ENCODE measurements at places on chromosomes 1 and 21.

DNA sequence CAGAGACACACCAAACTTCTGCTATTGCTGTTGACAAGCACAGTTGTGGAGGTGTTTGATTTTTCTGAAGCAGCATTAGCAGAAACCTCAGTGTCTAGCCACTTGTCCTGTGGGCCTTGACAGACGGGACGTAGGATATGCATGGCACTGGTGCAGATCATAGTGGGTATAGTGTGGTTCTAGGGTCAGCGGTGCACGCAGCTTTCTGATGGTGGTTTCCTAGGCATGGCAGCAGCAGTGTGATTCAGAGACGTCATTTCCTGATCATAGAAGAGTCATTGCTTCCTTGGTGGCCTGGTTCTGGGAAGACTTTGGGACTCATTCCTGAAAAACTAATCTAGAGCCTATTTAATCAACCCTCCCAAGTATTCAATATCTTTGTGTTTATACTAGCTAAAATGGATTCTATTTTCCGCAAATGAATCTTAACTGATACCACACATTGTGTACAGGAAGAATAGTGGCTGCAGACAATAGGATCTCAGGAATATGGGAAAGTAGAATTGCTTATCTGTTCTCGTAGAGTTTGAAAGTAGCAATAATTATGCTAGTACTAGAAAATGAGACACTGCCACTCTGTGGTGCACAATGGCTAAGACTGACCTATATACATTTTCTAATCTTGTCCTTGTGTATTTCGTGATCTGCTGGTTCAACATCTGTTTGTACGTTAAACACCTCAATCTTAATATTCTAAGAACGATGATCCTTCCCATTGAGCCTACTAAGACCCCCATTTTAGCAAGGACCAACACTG is 2.8 kb upstream of the USP1 start:
- no peak for DNase-seq

- no peak for DNase-seq
These were observed 387.3 kb downstream of the LMX1A start for GRCh38 chr1:164969253-164969652.

GRCh38 chr1:77200806-77201205 is 18.4 kb downstream of the PIGK start:
- no peak for DNase-seq

DNA sequence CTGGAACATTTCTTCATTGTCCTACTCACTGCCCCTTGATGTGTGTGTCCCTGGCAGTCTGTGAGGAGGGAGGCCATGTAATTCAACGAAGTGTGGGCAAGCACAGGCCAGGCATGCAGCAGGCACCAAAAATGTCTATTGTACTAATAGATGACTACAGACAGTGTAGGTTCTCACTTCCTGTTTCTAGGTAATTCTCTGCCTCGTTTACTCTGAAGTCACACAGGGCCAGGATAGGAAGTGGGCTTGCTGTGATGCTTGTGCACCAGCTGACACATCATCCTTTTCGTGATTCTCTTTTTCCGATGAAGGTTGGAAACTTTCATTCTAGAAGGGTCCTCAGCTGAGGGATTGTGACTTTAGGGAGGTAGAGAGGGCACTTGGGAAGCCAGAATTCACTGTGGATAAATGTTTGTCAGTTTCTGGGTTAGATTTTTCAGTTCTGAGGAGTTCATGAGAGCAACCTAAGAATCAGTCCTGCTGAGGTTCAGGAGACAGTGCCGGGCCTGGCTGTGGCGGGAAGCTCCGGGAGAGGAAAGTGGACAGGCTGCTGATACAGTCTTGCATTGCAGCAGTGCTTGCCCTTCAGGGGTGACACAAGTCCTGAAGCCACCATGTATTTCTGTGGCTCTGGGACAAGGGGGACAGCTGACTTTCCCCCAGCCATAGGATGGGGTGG is 4.3 kb upstream of the CSF1 start:
- no peak for DNase-seq

DNA sequence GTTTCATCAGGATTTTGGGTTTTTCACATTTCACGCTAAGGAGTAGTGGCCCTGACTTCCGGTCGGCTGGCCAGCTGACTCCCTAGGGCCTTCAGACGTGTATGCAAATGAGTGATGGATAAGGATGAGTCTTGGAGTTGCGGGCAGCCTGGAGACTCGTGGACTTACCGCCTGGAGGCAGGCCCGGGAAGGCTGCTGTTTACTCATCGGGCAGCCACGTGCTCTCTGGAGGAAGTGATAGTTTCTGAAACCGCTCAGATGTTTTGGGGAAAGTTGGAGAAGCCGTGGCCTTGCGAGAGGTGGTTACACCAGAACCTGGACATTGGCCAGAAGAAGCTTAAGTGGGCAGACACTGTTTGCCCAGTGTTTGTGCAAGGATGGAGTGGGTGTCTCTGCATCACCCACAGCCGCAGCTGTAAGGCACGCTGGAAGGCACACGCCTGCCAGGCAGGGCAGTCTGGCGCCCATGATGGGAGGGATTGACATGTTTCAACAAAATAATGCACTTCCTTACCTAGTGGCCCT is 23.1 kb upstream of the TNFRSF1B start:
- DNase-seq = no peak

DNA sequence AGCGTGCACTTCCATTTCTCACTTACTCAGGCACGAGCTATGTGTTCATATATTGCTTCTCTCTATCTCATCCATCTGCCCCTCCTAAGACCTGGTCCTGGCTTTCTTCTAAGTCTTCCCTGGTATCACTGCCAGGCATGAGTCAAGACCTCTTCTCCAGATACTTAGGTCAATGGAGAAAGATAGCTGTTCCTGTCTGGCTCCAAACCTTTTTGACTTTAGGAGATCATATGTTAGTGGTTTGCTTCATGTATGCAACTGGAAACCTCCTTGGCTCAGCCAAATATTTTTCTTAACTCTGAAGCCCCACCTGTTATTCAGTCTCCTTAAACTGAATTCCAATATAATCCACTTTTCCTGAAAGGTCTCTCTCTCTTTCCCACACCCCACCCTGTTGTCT is 211.6 kb upstream of the PTBP2 start:
- no peak for DNase-seq

DNA sequence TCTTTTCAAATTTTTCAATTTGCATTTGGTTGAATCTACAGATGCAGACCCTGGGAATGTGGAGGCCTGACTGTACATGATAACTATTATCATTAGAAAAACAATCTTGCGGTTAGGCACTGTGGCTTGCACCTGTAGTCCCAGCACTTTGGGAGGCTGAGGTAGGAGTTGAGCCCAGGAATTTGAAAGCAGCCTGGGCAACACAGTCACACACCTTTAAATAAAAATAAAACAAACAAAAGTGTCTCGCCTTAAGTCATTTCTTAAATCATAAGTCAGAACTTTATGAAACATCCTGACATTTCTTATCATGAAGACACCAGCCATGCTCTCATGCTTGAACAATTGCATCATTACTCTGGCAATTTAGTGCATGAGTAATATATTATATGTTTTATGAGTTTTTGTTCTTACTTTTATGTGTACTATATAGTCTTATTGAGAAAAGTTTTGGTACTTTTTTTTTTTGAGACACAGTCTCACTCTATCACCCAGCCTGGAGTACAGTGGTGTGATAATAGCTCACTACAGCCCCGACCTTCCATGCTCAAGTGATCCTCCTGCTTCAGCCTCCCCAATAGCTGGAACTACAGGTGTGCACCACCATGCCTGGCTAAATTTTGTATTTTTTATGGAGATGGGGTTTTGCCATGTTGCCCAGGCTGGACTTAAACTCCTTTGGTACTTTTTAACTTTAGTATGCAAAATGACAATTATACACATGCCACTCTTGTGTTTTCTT is 7.8 kb downstream of the TBX19 start:
- DNase-seq = no peak

DNA sequence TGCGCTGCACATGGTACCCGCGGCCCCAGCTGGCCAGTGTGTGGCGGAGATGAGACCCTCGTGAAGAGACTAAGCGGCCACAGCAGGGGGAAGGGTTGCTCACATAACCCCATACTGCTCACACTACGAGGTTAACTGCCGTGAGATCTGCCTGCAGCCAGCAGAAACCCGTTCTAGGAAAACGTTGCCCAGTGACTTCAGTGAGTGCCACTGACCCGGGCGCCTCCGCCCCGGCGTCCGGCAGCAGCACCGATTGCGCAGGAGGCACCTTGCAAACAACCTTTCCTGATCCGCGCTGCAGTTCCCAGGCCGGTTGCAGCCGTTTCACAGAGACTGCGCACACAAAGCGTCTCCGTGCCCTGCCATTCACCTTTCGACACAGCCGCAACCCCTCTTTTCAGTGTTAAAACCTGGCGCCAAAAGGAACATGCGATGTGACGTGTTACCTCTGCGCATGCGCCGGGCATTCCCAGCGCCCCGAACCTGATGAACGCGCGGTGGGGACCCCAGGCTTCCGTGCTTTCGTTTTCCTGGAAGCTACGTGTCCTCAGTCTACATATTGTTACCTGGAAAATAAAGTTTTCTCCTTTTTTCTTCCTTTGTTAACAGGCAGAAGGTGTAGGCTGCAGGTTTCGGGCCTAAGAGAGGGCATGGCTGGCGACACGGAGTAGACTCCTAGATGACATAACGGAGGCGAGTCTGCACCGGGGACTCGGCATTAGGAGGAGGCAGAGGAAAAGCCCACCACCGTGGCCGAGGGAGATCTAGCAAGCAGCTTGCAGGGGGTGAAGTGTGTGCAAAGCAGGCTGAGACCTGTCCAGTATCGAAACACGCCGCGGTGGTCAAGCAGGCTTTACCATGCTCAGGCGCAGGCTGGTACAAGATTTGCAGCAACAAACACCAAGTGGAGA is 8.9 kb downstream of the VPS26C start:
- peak; percentile 62 for DNase-seq

GRCh38 chr21:25426580-25426979 is 180.7 kb downstream of the MRPL39 start:
- DNase-seq = no peak

DNA sequence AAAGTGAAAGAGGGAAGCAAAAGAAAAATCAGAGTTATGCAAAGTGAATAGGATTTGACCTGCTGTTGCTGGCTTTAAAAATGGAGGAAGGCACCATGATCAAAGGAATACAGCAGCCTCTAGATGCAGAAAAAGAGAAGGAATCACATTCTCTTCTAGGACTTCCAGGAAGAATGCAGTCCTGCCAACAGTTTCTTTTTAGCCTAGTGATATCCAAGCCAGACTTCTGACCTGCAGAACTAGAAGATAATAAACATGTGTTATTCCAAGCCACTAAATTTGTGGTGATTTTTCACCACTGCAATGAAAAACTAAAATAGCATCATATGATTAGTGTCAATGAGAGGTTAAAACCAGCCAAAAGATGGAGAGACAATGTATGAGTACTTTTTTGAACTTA is 101.9 kb upstream of the ADAMTS5 start:
- no peak for DNase-seq

- DNase-seq = no peak
These were observed 29.6 kb upstream of the C1orf105 start for GRCh38 chr1:172390683-172391551.

- DNase-seq = no peak
These were observed at the start of gene PADI3 for GRCh38 chr1:17248781-17249180. Gene PADI3 (plus strand): TSS chr1:17249098. CDS start chr1:17249138, 40 bp downstream.

GRCh38 chr1:14590411-14591180 is 7.9 kb upstream of the KAZN start:
- DNase-seq = no peak

DNA sequence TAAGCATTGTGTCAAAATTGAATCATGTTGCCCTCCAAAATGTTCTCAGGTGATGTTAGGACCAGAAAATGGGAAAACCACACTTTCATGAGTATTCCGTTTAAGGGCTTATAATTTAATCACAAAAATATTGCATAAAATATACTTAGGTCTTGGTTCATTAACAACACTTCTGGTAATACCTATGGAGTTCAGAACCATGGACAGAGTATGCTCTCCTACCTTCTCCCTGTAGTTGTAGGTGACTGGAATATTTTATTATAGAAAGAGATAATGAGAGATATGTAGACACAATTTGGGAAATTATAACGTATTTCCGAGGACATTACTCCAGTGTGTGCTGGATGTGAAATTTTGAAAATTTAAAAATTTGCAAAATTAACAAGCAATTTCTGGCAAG is 232.5 kb downstream of the NCAM2 start:
- no peak for DNase-seq

- no peak for DNase-seq
These were observed 45.2 kb downstream of the CHD5 start for GRCh38 chr1:6134741-6135510.

DNA sequence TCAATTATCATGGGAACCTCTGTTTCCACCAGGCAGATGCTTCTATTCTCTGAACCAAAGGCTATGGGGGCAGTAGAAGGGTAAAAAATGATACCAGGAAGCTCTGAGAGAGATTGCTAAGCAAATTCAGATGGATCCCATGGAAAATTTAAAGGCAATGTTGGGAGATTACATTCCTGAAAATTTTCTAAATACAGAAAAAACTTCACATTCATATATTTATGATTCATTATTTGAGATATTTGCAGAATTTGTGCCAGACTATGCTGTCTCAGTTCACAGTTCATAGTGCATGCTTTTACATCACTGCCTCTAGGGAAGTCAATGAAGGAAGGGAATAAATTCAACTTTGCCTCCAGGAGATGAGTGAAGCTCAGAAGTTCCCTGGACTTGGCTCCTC is 57.5 kb downstream of the KCNT2 start:
- no peak for DNase-seq

- no peak for DNase-seq
These were observed 7.4 kb downstream of the PAXBP1 start for GRCh38 chr21:32764186-32764585.

DNA sequence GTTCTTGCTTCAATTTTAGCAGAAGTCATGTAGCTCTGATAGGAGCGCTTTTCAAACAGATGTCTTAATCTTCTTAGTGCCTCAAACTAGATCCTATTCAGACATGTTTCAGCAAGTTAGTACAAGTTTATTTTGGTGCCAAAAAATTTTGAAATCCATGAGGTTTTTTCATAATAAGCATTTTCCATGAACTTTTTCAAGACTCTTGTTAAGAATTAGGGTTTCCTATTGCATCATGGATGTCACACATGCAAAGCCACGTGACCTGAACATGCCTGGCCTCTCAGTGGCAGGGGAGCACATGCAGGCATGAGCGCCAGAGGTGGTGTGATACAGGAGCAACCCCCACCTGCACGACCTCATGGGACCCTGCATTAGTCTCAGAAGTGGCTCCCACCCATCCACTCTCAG is 67.6 kb downstream of the POFUT2 start:
- DNase-seq = no peak

GRCh38 chr1:58781541-58782177 is 2.2 kb downstream of the JUN start:
- peak; percentile 63 for DNase-seq

DNA sequence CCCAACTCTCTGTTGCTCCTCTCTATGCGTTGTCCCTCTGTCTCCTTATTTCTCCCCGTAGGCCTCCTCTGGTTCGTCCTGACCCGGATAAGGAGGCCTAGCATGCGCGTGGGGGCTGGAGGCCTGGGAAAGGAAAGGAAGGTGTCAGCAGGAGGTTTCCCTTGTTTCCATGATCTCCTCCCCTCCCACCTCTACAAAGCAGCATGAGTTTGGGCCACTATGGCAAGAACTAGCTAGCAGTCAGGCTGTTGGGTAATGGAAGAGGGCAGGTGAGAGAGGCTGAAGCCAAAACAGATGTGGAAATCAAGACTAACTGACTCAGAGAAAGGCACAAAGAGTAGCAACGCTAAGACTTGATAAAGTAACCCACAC is 687 bp upstream of the SEMA6C start:
- no peak for DNase-seq

- no peak for DNase-seq
These were observed 18.2 kb upstream of the RNF223 start for GRCh38 chr1:1092149-1092855.

GRCh38 chr1:91537281-91537986 is 36.8 kb downstream of the CDC7 start:
- no peak for DNase-seq

GRCh38 chr21:22456241-22456640 is 1458.0 kb downstream of the NCAM2 start:
- no peak for DNase-seq

All from T-helper 1 cell (primary cell).